IMR-90 (cell line): ENCODE measurements at places on chromosomes 3 and 15. TPM values are rescaled to one million over a fixed set of nuclear protein-coding genes. Genes with fewer than 3 reads are reported as not detected.

Gene NDUFB5
- total RNA-seq = 17.2 and 40.0 TPM in 2 replicates

Gene NRG4
- not detected in 2 replicates for total RNA-seq

Gene GNB4
- 112 and 131 TPM in 2 replicates for total RNA-seq

Gene CELSR3
- total RNA-seq = 0.18 and 0.28 TPM in 2 replicates

Gene RYR3
- total RNA-seq = 0.18 TPM in 1 of 2 replicates, not detected in the other

Gene SERPINI1
- total RNA-seq = 0.36 and 1.1 TPM in 2 replicates

- H3K27ac ChIP-seq = no peak overlapping the region
- H3K4me1 ChIP-seq = no peaks in the 10 kb centered on the region
- H3K27me3 ChIP-seq = no peaks in the 10 kb centered on the region
- H3K4me3 ChIP-seq = peak overlapping the region; percentile 18; the same call in 1 of the 2 replicates
- no peaks in the 10 kb centered on the region for H3K36me3 ChIP-seq
Observed at GRCh38 chr3:75272691-75273090, 391.4 kb upstream of the FRG2C start.

- no peaks in the 10 kb centered on the region for H3K27me3 ChIP-seq
- no peak overlapping the region for H3K27ac ChIP-seq
- peak; percentile 51 for DNase-seq
- H3K4me1 ChIP-seq = no peaks in the 10 kb centered on the region
Observed at GRCh38 chr3:173411375-173411973, 13.9 kb downstream of the NLGN1 start.

GRCh38 chr3:54759166-54759565, 168.7 kb downstream of the LRTM1 start:
- no peak overlapping the region for H3K27ac ChIP-seq
- H3K36me3 ChIP-seq = no peaks in the 10 kb centered on the region
- no peaks in the 10 kb centered on the region for H3K27me3 ChIP-seq
- no peak for DNase-seq
- H3K4me3 ChIP-seq = no peak overlapping the region
- peaks cover 23% of the 10 kb centered on the region for H3K4me1 ChIP-seq

- no peak overlapping the region for H3K4me3 ChIP-seq
- H3K27me3 ChIP-seq = peaks cover 4% of the 10 kb centered on the region
- no peak for DNase-seq
- H3K36me3 ChIP-seq = no peaks in the 10 kb centered on the region
- H3K27ac ChIP-seq = no peak overlapping the region
Observed at GRCh38 chr3:169865176-169865767, 4.5 kb downstream of the LRRC31 start.

- H3K27me3 ChIP-seq = peaks cover 8% of the 10 kb centered on the region
- H3K36me3 ChIP-seq = no peaks in the 10 kb centered on the region
- no peak overlapping the region for H3K27ac ChIP-seq
- DNase-seq = no peak
- no peaks in the 10 kb centered on the region for H3K4me1 ChIP-seq
Observed at GRCh38 chr3:70703305-70704102, 391.1 kb upstream of the MDFIC2 start.

- H3K27me3 ChIP-seq = peaks cover 77% of the 10 kb centered on the region
- no peak overlapping the region for H3K27ac ChIP-seq
- no peak overlapping the region for H3K4me3 ChIP-seq
- H3K36me3 ChIP-seq = no peaks in the 10 kb centered on the region
- no peak for DNase-seq
Observed at GRCh38 chr15:69661871-69662644, 209.4 kb downstream of the RPLP1 start.

DNA sequence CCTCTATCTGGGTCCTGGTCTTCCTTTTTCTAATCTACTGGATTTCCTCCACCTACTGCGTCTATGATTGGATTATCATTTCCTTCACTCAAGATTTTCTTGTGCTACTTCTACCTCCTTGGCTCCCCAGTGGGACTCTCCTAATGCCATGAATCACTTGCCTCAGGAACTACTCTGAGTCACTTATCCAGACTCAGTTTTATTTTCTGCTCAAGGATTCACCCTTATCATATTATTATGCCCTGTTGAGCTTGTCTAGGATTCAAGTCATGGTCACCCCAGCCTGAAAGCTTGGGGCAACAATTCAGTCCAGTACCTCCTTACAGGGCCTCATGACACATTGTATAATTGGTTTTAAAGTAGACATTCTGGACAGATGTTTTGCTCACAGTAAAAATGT, 968.1 kb downstream of the ROBO1 start:
- H3K4me3 ChIP-seq = no peak overlapping the region
- H3K36me3 ChIP-seq = no peaks in the 10 kb centered on the region
- H3K4me1 ChIP-seq = peaks cover 1% of the 10 kb centered on the region; the same call in 1 of the 2 replicates
- no peak for DNase-seq
- H3K27ac ChIP-seq = no peak overlapping the region

DNA sequence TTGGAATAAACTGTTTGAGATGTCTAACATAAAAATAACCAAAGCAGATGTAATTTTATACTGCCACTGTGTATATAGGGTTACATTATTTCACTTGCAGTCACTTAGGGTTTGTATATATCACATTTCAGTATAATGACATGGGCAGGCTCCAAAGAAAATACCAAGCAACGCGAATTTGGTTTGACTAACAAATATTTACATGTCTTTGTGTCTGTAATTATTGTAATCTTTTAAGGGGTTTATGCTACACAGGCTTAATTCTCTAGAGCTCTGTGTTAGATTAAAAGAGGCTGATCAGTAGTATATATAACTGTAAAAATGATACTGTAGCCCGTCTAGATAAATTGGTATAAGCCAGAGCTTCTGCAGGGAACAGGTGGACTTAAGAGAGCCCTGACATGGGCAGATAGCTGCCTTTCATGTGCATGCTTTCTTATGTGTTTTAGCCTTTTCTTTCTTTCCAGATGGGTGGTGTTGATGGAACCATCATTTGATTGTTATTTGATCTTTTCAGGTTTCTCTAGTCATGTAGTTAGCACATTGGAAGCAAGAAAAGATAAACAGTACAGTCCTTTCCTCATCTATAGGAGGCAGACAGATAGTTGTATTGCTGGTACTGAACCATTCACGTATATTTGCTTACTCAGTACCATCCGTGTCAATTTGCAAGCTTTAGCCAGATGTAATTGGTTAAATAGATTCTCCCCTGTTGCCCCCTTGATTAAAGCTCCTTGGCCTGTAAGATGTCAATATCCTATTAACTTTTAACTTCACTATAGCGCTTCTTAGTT, 86.1 kb downstream of the GALK2 start:
- peak; percentile 78 for DNase-seq
- H3K27ac ChIP-seq = peak overlapping the region; percentile 60; the same call in 1 of the 2 replicates
- no peak overlapping the region for H3K4me3 ChIP-seq
- H3K4me1 ChIP-seq = peaks cover 3% of the 10 kb centered on the region
- no peaks in the 10 kb centered on the region for H3K36me3 ChIP-seq
- no peaks in the 10 kb centered on the region for H3K27me3 ChIP-seq

GRCh38 chr3:172391592-172392302, 56.5 kb downstream of the GHSR start:
- peaks cover 4% of the 10 kb centered on the region for H3K36me3 ChIP-seq
- DNase-seq = peak; percentile 74
- H3K4me1 ChIP-seq = peaks cover 10% of the 10 kb centered on the region
- H3K4me3 ChIP-seq = no peak overlapping the region
- H3K27ac ChIP-seq = no peak overlapping the region

- H3K36me3 ChIP-seq = no peaks in the 10 kb centered on the region
- H3K27ac ChIP-seq = no peak overlapping the region
- H3K4me1 ChIP-seq = no peaks in the 10 kb centered on the region
Observed at GRCh38 chr3:131568460-131568859, 65.7 kb upstream of the MRPL3 start.

DNA sequence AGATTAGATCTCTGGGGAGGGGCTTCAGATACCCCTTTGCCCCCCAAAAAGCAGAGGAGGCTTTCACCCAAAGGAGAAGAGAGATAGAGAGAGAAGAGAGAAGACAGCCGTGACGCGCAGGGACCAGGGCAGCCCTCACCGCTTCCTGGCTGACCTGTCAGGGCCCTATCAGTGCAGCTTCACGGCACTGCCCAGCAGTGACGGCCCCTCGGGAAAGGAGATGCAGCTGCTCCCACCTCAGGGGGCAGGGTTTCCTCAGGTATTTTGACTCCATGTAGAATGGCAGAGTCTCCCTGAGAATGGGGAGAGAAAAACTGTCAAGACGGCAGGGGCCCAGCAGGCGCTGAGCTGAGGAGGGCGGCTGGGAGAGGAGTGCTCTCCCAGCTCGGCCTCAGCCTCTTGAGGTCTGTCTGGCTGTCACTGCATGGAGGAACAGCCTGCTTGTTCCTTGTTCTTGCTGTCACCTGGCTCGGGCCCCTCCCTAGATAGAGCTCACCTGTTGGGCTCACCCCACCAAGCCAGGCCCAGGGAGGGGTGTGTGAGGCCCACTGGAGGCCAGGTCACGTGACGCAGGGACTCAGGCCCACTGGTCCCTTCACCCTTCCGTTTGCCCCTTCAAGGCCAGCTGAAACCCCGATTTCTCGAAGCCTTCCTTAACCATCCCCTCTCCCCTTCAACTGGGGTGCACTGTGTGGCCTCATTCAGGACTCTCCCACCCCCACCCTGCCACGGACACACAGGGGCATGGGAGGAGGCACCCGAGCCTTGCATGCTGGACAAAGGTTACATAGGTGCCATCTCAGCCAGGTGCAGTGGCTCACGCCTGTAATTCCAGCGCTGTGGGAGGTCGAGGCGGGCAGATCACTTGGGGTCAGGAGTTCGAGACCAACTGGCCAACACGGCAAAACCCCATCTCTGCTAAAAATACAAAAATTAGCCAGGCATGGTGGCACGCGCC, 28.2 kb downstream of the LOXL1 start:
- H3K4me3 ChIP-seq = no peak overlapping the region
- H3K27me3 ChIP-seq = no peaks in the 10 kb centered on the region
- peaks cover 23% of the 10 kb centered on the region for H3K36me3 ChIP-seq
- DNase-seq = no peak
